ENCODE measurements at places on chromosomes 7 and 10.

DNA sequence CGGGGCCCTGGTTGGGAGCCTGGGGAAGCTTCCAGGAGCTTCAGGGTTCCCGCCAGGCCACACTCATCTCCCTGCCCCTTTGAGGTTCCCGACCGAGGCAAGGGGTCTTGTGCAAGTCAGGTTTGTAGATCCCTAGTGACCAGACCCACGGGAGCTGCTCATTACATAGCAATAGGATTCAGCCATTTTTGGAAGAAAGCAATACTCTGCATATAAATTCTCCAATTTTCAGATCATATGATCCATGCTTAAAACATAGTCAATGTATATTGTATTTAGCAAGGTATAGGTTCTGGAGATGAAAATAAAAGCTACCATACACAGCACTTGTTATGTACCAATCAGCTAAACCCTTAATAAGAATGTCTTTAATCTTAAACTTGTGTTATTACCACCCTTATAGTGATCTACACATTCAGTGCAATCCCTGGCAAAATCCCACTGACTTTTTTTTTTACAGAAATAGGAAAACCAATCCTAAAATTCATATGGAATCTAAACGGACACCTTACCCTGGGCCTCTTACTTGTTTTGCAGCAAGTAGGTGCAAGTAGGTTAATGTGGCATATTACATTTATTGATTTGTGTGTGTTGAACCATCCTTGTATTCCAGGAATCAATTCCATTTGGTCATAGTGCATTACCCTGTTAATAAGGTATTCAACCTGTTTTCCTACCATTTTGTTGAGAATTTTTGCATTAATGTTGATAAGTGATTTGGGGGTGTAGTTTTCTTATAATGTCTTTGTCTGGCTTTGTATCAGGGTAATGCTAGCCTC, 13.8 kb upstream of the FKBP9 start:
- no peak for DNase-seq

- DNase-seq, result no peak
These were observed 47.5 kb upstream of the AGR3 start for GRCh38 chr7:16929146-16929762.

- DNase-seq, result no peak
These were observed 17.1 kb downstream of the SEPTIN7 start for GRCh38 chr7:35817930-35818329.

DNA sequence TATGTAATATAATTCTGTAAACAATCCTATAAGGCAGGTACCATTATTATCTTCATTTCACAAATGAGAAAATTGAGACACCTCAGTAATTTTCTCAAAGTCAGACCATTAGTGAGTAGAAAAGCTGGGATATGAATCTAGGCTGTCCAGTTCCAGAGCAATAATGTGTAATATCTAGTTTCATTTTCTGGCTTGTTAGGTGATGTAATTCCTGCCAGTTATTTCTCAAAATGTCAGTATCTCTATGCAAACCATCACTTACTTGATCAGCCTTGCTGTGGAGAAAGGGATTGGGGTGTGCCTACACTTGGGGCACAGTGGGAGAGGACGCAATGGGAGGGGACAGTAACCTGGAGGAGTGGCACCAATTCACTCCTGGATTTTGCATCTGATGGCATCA, 157.5 kb downstream of the LYZL1 start:
- peak; percentile 32 for DNase-seq

GRCh38 chr7:38178695-38179344, 775 bp downstream of the STARD3NL start:
- DNase-seq, result no peak

DNA sequence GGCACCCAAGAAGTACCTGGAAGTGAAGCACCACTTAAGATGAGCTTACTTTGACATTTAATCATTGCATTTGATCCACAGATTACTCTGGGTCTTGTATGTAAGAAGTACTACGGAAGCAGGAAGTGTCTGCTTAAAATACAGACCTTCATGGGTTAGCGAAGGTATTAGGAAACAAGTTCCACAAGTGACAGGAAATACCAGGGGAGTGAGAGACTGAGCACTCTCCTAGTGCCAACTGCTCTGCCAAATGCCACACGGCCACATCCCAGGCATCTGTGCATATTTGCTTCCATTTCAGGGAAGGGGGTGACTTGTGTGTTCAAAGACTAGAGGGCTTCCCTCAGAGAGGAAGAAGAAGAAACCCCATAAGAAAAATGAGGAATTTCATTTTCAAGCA, 57.2 kb upstream of the ANK3 start:
- peak; percentile 62 for DNase-seq

GRCh38 chr7:155191901-155192478, 105.7 kb upstream of the INSIG1 start:
- DNase-seq, result no peak

GRCh38 chr10:96075977-96076376, 32.6 kb downstream of the CCNJ start:
- DNase-seq, result no peak
